CD4-positive, alpha-beta T cell treated with Interleukin-17A for 4 hours (primary cell): ENCODE measurements at places on chromosomes 7 and 10.

GRCh38 chr7:108770981-108771745 lies 201.5 kb downstream of the DNAJB9 start:
- no peak for DNase-seq

DNA sequence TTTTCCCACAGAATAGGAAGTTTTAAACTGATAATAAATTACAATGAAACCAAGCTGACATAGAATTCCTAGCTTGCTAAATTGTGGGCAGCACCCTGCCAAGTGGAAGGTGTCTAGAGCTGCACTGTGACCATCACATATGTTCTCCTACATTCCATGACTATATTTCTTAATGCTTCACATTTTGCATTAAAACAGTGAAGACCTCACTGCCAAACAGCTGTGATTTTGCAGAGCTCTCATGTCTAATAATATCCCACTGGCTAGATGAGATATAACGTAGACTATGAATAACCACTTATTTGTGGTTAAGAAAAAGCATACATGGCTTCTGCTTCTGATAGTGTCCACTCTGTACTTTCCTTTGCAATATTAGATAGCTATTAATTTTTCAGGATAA lies 228.3 kb upstream of the TEX47 start:
- no peak for DNase-seq

DNA sequence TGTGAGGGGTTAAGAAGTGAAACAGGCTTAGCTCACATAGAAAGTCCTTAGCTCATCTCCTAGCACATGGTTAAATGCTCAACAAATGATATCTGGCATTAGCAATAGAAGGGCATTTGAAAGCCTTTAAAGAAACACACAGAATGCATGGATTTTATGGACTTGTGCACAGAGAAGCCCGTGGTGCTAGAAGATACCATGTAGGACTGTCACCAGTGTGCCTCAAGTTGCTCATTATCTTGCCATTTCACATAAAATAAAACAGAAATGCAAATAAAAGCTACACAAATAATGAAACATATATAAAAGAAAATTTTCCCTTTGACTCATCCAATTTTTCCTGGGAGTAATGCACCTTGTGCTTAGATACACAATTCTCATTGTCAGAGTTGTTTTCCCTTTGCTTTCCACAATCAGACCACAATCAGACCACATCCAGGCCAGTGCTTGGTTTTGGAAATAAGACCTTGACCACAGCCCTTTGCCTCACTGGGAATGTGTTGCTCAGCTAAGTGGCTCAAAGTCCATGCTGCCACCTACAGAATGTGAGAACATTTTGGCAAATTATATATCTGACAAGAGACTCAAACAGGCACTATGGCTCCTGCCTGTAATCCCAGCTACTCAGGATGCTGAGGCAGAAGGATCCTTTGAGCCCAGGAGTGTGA lies 9.5 kb upstream of the WDR11 start:
- no peak for DNase-seq

GRCh38 chr10:71241114-71241829 lies 28.9 kb downstream of the UNC5B start:
- DNase-seq, result no peak

DNA sequence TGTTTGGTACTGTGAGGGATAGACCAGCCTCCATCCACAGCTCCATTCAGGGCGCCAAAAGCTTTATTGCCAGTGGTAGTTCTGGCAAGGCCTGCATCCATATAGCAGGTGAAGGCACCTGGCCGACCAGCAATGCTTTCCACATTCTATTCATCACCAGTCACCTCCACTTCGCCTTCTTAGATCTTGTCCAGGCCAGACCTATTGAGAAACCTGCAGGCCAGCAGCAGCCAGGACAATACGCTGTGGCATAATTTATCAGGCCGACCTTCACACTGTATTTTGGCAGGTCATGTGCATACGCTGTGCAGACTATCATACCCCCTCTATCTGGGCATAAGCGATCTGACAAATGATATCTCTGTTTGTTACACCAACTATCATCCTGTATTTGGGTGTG lies 15.2 kb upstream of the KNDC1 start:
- no peak for DNase-seq
